ENCODE measurements at places on chromosomes 12 and 14.
A peak's percentile ranks its signal among the peaks of the same experiment; 100 is the strongest.

GRCh38 chr12:112239020-112239419 is 113.7 kb downstream of the TRAFD1 start:
- DNase-seq: no peak

DNA sequence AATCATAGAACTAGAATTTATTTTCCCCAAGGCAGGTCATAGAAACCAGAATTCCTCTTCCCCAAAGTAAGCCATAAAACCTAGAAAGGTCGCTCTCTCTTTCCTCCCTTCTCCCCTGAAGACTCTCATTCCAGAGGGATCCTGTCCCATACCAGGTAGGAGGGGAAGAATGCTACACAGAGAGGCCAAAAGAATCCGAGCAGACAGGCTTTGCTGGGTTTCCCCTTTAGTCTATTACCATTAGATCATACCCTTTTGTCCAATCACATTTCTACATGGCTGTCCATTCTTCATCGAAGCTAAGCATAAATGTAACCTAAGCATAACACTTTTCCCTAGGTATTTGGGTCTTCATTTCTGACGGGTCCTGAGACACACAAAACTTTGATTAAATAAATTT is 204.5 kb downstream of the SPTSSA start:
- no peak for DNase-seq

DNA sequence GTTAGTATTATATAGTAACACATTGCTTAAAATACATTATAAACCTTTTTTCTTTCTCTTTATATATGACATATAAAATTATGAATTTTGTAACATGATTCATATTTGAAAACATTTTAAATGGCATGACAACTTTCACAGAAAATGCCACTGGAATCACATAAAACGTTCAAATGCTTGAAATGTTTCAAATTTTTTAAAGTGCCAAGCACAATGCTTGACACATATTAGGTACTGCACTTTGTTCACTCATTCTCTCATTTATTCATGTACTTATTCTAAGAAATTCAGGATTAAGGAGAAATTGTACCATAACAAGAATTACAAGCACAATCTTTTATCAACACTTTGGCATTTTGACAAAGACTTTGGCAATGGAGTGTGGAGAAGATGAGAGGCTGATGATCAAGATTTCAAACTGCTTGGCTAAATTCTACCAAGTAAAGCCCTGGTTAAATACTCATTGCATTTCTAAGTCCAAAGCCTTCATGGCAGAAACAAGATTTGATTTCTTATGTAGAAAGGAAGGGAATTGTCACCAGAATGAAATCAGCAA is 232.2 kb downstream of the C12orf50 start:
- DNase-seq: no peak

- DNase-seq: no peak
Observed at GRCh38 chr12:12797794-12798152, 12.3 kb downstream of the APOLD1 start.

DNA sequence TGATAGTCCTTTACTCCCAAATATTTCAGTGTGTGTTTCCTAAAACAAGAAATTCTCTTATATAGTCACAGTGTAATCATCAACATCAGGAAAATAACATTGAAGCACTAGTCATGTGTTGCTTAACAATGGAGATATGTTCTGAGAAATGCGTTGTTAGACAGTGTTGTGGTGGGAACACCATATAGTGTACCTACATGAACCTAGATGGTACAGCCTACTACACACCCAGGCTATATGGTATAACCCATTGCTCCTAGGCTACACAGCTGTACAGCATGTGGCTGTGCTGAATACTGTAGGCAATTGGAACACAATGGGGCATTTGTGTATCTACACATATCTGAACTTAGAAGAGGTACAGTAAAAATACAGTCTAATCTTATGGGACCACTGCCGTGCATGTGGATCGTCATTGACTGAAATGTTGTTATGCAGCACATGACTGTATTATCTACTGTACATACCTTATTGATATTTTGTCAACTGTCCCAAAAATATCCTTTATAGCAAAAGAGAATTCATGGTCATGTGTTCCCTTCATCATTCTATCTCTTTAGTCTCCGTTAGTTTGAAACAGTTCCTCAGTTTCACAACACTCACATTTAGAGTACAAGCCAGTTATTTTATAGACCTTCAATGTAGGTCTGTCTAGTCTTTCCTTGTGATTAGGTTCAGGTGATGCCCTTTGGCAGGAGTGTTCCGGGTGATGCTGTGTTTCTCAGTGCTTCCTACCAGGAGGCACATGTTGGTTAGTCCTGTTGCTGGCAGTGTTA is 109.7 kb downstream of the SLC25A47 start:
- no peak for DNase-seq

GRCh38 chr12:68675101-68675842 is 11.5 kb upstream of the NUP107 start:
- no peak for DNase-seq

DNA sequence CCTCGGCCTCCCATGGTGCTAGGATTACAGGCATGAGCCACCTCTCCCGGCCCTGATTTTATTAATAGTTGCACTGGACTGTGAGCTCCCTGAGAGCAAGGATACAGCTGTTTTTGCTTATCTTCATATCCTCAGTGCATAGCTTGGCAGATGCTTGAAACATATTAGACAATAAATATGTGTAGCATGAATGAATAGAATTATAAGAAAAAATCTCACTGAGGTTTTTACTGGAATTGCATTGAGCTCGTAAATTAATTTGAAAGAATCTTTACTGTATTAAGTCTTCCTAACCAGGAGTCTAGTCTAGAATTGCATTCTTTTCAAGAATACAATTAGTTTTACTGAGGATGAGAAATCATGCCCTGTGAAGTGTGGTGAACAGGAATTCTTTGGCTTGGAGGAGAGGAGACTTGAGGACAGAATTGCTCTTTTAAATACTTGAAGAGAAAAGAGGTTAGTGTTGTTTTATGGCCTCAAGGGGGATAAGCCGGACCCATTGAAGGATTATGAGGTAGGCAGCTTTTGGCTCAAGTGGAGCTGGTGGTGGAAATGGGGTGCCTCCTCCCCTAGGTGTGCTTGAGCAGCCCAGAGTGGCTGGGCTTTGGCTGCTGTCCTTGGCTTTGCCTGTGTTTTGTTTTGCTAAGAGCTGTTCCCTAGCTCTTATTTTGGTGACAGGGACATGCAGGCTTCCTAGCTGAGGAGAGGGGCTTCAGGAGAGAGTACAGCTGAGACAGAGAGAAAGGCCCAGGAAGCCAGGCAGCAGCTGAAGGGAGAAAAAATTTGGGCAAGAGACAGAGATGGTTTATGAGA is 34.0 kb downstream of the PLEKHD1 start:
- DNase-seq: no peak

GRCh38 chr12:32493282-32493681 is 93.9 kb downstream of the FGD4 start:
- DNase-seq: no peak

DNA sequence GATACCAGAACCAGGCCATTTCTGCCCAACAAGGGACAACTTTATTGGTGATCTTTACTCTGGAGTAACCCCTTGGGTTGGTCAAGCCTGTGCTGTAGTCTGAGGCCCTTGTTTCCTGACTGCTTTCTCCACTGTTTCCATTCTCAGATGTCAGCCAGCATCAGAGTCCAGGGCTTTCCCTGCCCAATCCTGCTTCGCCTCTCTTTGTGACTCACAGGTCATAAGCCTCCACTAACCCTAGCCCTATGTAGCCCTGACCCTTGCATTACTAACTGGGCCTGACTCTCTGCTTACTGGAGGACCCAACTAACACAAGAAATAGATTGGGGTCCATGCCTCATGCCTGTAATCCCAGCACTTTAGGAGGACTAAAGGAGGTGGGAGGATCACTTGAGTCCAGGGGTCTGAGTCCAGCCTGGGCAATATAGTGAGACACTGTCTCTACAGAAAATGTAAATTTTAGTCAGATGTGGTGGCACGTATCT is 8.6 kb upstream of the SNRNP35 start:
- DNase-seq: no peak

DNA sequence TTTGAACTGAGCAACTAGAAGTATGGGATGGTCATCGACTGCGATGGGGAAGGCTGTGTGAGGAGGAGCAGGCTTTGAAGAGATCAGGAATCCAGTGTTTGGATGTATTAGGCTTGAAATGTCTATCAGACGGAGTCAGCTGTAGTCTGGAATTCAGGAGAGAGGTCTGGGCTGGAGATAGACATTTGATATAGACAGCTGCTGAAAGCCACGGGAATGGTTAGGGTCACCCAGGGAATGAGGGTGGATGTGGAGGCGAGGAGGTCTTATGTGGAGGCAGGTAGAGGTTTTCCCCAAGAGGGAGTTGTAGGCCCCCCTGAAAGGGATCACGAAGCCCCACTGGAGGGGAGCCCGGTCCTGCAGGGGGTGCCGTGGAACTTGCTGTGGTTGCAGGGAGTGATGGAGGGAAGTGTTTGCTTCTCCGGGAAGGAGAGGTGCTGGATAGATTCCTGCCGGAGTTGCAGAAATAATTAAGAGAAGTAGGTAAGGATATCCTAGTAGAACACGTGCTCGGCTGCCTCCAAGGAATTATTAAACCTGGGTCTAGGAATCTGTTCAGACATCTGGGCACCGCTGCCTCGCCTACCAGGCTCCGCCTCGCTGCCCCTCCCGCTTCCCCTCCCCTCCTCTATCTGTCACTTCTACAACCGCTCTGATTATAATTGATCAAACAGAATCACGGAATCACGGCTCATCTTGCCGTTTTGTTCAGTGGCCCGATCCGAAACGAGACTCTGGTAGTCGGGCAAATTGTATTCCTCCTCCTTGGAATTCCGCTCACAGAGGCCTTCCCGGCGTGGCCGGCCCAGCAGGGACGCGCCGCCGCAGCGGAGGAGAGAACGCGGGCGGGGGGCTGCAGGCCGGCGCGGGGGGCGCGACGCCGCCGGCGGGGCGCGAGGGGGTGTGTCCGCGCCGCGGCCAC is 826 bp upstream of the CACNA1C start:
- DNase-seq: no peak

- no peak for DNase-seq
Observed at GRCh38 chr12:101231636-101232035, 21.6 kb upstream of the SLC5A8 start.

DNA sequence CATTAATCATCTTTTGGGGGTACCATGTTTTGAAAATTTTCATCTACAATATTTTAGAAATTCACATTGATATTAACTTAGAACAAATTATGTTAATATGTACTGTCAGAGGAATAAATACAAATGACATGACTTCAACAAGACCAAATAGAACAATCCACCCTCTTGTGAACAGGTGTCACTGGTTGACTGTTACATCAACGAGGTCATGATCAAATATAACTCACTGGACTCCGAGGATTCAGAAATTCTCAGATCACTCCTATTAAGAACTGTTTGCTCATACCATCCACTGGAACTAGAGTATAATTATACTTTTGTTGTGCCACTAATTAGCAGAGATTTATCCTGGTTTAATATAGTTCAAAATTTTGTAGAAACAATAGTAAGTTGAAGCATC is 318.8 kb downstream of the PRKD1 start:
- DNase-seq: no peak

GRCh38 chr12:120628919-120629318 is 11.5 kb upstream of the CABP1 start:
- DNase-seq: no peak

GRCh38 chr12:52805739-52806138 is 8.2 kb downstream of the KRT4 start:
- DNase-seq: no peak

DNA sequence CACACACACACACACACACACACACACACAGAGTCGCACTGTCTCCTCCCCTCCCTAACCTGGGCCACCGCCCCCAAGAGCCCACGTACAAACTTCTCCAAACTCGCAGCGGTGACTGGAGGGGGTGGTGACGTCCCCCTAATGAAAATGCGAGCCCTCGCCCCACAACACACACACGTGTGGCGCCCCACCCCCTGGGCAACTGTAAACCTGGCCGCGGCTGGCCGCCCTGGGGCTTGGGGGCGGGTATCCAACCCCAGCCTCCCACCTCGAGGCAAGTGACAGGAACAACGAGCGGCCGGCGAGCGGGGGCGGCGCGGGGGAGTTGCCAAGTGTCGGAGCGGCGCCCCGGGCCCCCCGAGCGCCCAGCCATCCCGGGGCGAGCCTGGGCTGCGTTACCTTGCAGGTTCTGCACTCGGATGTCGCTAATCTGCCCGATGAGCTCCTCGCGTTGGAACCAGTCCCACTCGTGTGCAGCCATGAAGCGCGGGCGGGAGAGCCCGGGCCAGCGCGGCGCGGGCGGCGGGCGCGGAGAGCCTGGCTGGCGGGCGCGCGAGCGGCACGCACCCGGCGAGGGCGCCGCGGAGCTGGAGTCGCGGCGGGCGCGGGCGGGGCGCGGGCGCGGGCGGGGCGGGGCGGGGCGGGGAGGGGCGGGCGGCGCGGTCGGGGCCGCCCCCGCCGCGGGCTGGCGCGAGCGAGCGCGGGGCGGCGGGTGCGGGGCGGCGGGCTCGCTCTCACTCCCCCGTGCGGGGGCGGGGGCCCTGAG is at the start of gene CLMN:
Gene CLMN (minus strand): TSS at position 597 of the 766 bp plus-strand sequence. CDS start 116 bp downstream, at position 481.
- no peak for DNase-seq

DNA sequence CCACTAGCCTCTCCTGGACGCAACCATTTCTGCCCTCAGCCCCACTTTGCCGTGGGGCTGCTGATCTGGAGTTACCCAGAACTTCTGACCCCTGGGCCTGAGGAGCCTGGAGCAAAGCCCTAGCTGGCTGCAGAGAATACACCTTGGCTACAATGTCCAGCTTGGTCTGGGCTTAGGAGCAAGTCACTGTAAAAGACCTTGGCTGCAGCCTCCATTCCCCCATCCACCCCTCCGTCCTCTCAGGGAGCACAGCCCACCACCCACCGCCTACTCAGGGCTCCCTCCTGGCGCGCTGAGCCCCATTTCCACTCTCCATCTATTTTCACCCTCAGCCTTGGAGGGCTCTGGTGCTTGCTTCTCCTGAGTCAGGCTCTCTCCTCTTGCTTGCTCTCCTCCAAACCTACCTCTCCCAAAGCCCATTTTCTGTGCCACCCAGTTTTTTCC is 42.9 kb downstream of the ERH start:
- DNase-seq: no peak

GRCh38 chr14:65344011-65344410 is 68.5 kb upstream of the FUT8 start:
- DNase-seq: no peak

GRCh38 chr12:49059045-49059298 is 1.6 kb downstream of the KMT2D start:
- DNase-seq: no peak

- DNase-seq: no peak
Observed at GRCh38 chr14:45916340-45916953, 663.4 kb upstream of the MIS18BP1 start.

DNA sequence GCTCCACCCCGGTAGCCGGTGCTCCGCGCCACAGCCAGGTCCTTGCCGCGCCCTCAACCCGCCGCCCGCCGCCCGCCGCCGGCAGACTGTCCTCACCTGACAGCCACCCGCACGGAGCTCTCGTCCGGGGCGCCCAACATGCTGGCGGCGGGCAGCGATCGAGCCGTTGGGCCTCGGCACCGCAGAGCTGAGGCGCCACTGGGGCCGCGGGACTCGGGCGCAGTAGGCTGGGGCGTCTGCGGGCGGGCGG is 164 bp downstream of the KIF21A start:
- no peak for DNase-seq

DNA sequence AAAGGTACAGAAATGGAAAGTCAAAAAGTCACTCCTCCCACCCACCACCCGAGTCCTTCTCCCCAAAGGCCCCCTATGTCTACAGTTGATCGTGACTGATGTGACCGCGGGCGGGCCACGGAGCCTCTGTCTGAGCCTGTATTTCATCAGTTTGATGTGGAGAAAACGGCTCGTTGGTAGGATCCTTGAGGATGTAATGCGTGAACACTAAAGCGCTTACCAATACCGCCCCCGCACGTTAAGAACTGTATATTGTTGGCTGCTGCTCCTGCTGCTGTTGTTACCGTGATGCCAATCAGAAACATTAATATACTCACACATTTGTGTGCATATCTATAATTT is 24.6 kb upstream of the UBC start:
- DNase-seq: peak; percentile 28
